ENCODE measurements at places on chromosomes 2 and 18.

DNA sequence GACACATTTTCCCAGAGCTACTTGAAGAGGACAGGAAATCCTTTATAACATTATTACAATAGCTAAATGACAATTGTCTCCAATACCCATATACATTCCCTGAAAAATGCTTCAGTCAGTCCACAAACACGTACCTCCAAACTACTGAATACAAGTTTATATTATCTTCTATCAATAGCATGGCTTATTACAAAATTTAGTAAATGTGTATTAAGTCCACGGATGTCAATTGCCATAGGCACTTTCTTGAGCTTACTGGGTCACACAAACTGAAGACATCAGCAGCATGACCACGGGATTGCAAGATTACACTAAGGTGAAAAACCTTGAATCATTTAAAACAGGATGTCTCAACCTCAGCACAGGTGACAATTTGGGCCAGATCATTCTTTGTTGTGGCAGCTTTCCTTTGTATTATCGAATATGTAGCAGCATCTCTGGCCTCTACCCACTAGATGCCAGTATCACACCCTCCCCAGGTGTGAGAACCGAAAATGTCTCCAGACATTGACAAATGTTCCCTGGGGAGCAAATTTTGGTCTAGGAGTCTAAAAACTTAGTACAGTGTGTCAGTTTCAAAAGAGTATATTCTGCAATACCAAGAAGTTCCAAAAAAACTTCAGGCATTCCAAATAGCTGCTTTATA is 1.4 kb downstream of the MBD2 start:
- peaks cover 50% of the 10 kb centered on the region for H3K4me1 ChIP-seq
- H3K36me3 ChIP-seq = no peaks in the 10 kb centered on the region
- DNase-seq = peak; percentile 33
- H3K27ac ChIP-seq = peak overlapping the region; percentile 85

- peaks cover 13% of the 10 kb centered on the region for H3K4me1 ChIP-seq
- no peak overlapping the region for H3K4me3 ChIP-seq
- no peaks in the 10 kb centered on the region for H3K36me3 ChIP-seq
- no peaks in the 10 kb centered on the region for H3K27me3 ChIP-seq
Measured at GRCh38 chr18:59308248-59308937, 10.1 kb downstream of the CPLX4 start.

GRCh38 chr2:20615466-20616241 is 35.2 kb downstream of the HS1BP3 start:
- peaks cover 61% of the 10 kb centered on the region for H3K4me1 ChIP-seq
- H3K27me3 ChIP-seq = no peaks in the 10 kb centered on the region
- no peaks in the 10 kb centered on the region for H3K36me3 ChIP-seq
- H3K4me3 ChIP-seq = no peak overlapping the region
- peak overlapping the region; percentile 84 for H3K27ac ChIP-seq

- no peaks in the 10 kb centered on the region for H3K36me3 ChIP-seq
- H3K4me1 ChIP-seq = peaks cover 99% of the 10 kb centered on the region
- peak; percentile 92 for DNase-seq
- no peak overlapping the region for H3K4me3 ChIP-seq
Measured at GRCh38 chr2:119487434-119488244, 36.6 kb downstream of the SCTR start.

DNA sequence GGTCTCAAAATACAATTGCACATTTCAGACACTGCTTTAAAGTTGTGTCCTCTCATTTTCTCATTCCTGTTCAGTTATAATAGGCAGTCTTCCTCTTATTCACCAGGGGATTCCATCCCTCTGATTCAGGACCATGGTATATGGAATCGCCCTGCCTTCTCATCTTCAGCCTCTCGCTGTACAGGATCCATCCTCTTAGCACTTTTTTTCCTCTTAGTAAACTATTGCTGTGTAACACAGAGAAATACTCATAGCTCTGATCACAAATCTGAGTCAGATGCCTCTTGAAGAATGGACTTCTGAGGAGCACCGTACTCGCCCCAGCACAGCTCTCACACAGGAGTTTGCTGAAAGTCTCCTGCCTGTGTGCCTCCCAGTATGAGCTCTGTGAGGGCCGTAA is 11.3 kb downstream of the RMP24 start:
- no peak for DNase-seq
- no peak overlapping the region for H3K27ac ChIP-seq
- no peaks in the 10 kb centered on the region for H3K4me1 ChIP-seq
- H3K4me3 ChIP-seq = no peak overlapping the region
- no peaks in the 10 kb centered on the region for H3K27me3 ChIP-seq

DNA sequence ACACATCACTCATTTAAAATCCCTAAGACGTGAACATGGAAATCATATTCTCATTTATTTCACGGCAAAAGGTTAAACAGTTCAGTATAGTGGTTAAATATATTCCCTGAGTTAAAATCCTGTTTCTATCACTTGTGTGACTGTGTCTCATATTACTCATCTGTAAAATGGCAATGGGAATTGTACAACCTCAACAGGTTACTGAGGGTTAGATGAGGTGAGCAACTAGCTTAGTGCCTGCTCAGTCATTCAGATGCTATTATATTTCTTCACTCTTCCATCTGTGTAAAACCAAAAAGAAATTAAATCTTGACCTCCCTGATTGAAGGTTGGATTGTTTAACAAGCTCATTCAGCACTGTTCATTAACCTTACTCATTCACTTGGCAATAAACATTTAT is 212.4 kb upstream of the STK17B start:
- H3K4me3 ChIP-seq = no peak overlapping the region
- no peaks in the 10 kb centered on the region for H3K4me1 ChIP-seq
- no peaks in the 10 kb centered on the region for H3K27me3 ChIP-seq
- DNase-seq = no peak

DNA sequence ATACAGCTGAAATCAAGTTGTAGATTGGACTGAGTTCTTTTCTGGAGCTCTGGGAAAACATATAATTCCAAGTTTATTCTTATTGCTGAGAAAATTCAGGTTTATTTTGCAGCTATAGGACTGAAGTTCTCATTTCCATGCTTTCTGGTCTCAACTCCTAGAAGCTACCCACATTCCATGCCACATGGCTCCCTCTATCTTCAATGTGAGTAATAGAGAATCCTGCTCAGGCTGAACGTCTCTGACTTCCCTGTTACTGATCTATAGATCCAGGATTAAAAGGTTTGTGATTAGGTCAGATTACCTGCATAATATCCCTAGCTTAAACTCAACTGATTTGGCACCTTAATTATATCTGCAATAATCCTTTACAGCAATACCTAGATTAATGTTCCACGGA is 453.8 kb upstream of the MC4R start:
- H3K4me3 ChIP-seq = no peak overlapping the region
- DNase-seq = no peak
- H3K36me3 ChIP-seq = no peaks in the 10 kb centered on the region
- H3K4me1 ChIP-seq = no peaks in the 10 kb centered on the region

DNA sequence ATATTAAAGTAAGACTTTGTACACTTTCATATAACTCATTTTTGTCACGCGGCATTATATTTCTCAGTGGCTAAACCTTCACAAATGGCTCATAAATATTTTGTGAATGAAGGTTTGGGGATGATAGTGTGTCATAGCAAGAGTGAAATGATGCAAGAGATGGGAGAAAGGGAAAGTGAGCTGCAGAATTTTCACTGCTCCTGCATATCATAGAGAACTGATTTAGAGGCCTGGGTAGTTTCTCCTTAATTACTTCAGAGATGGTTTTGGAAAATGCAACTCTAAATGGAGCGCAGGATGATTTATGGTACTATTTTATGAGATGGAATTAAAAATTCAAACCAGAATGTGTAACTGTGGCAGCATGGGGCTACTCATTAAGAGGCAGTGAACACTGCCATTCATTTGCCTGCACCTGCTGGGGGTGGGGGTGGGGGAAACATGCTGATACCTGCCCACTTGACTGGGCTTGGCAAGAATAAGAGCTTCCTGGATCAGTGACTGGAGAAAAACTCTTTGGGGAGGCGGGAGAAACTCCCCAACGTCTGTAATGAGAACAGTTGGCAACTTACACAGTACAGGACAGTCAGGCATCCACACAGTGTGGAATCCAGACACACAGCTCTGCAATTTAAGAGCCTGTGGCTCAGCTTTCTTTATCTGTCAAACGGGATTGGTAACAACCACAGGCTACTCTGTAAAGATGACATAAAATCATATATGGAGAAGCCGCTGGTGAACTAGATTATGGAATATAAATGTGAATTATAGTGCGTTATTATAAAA is 941.9 kb downstream of the SLC4A3 start:
- no peaks in the 10 kb centered on the region for H3K36me3 ChIP-seq
- no peak overlapping the region for H3K4me3 ChIP-seq
- no peak for DNase-seq
- no peak overlapping the region for H3K27ac ChIP-seq
- H3K4me1 ChIP-seq = no peaks in the 10 kb centered on the region
